IPS-NIHi11 (cell line): ENCODE measurements at places on chromosomes 1 and 21.

DNA sequence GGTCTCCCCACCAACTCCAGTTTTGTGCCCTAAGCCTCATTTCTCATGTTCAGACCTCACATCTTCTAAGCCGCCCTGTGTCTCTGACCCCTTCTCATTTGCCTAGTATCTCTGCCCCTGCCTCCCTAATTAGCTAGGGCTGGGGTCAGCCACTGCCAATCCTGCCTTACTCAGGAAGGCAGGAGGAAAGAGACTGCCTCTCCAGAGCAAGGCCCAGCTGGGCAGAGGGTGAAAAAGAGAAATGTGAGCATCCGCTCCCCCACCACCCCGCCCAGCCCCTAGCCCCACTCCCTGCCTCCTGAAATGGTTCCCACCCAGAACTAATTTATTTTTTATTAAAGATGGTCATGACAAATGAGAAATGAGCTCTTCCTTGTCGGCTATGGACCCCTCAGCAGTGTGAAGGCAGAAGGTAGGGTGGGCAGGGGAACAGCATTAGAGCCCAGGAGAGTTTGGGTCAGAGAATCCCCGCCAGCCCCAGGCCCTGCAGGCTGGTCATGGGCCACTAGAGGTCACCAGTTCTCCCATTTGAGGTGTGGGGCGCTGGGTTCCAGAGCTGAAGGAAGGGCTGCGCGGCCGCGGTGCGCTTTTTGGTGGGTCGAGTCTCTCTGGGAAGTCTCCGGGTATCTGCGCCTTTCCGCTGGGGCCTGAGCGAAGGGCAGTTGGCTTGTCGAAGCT, 11.5 kb downstream of the ADAMTSL4 start:
- peak; percentile 74 for DNase-seq

- DNase-seq, result no peak
Measured at GRCh38 chr21:39012326-39013230, 170.7 kb downstream of the PSMG1 start.

DNA sequence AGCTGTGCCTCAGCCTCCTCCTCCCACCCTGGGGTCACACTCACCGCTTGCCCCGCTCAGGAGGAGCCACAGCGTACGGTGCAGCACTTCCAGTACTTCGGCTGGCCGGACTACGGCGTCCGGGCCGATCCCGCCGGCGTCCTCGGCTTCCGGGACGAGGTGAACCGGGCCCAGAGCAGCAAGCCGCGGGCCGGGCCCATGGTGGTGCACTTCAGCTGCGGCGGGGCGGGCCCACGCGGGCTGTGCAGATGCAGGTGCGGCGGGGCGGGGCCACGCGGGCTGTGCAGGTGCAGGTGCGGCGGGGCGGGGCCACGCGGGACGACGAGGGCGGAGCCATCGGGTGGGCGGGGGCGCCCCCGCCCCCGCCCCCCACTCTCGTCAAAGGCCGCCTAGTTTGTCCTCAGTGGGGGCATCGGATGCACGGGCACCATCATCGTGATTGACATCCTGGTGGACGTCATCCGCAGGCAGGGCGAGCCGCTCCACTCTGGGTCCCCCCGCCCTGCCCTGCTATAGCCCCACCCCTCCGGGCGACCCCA, 5.5 kb downstream of the RNF223 start:
- no peak for DNase-seq

- DNase-seq, result peak; percentile 67
Measured at GRCh38 chr1:22665752-22666151, 12.7 kb downstream of the C1QB start.

DNA sequence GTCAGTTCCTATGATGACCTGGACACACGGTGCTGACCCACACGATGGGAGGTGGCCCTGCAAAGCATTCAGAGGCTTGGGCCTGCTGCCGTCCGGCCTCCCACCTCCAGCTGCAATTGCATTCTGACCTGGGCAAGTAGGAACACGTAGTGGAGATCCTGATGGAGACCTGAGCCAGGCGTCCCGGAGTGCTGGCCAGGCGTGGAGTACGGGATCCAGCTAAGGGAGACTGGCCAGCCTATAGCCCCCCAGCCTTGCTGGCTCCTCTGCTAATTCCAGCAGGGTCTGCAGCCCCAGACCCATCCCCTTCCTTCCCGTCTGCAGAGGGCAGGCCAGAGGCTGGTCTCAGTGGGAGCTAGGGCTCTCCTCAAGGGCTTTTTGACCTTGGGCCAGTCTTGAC, 11.2 kb downstream of the CD46 start:
- DNase-seq, result no peak

DNA sequence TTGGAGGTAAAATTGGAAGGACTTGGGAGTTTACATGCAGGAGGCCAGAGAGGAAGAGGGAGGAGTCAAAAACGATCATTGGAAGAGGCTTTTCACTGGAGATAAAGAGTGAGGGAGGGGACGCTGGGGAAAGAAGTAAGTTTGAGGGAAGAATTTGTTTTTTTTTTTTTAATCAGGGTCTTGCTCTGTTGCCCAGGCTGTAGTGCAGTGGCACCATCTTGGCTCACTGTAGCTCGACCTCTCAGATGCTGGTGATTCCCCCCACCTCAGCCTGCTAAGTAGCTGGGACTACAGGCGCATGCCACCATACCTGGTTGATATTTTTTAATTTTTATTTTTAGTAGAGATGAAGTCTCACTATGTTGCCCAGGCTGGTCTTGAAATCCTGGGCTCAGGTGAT, 1.2 kb upstream of the MROH7 start:
- DNase-seq, result no peak

DNA sequence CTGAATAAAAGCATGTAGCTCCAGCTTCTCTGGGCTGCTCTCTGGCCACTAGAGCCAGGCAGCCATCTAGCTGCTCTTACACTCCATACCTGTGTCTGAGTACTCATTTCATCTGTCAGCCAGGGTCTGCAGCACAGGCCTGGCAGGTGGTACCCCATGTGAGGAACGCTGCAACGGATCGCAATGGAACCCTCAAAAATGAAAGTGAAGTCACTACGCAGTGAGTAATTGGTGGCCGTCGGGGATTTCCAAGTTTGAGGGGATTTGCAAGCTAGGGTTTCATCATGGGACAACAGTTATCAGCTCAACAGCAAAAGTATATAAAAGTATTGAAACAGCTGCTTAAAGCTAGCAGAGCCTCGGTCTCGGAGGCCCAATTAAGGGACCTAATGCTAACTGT, 186.7 kb downstream of the HFM1 start:
- no peak for DNase-seq

GRCh38 chr1:205374210-205375078, 17.7 kb upstream of the KLHDC8A start:
- DNase-seq, result no peak

- no peak for DNase-seq
Measured at GRCh38 chr1:109649491-109649914, 6.4 kb upstream of the GSTM4 start.

GRCh38 chr1:206036663-206037455, 13.2 kb upstream of the CTSE start:
- no peak for DNase-seq

- no peak for DNase-seq
Measured at GRCh38 chr1:93143769-93144168, 36.4 kb downstream of the TMED5 start.

DNA sequence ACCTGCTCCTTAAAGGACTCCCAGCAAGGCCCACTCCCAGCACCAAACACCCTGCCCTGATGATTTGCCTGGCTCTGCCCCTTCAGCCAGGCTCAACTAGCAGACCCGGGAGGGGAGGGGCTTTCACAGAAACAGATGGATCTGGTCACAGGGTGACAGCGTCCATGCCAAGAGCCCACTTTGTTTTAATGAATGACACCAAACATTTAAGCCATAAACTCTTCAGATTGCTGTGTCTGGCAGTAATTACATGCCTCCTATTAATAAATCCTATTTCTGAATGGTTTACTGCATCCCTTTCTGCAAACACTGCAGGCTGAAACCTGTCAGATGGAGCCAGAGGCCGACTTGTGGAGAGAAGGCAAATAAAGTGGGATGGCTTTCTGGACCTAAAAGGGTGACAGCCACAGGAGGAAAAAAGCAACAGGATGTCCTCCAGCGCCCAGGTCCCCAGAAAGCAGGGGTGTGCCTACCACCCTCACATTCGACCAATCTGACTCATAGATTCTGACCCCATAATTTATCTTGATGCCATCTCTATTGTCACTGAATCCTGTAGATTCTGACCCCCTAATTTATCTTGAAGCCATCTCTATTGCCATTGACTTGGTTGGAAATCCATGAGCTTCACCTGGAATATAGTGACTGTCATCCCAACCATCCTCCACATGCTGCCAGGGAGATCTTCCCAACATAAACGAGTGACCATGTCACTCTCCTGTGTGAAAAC, 200.9 kb downstream of the PLPP3 start:
- no peak for DNase-seq

DNA sequence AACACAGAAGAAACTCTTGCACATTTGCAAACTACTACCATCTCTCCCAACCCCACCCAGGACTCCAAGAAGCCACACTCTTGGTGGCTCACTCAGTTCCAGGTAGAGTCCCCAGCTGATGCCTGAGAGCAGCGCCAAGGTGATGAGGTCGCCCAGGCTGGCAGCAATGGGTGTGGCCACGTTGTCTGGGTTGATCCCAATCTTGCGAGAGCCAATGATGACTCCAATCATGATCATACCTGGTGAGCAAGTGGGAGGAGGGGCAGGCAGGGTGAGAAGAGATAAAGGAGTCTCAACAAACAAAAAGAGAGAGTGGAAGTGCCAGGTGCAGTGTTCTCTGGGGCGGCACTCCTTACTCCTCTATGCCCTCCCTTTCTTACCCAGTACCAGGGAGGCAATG, 14.4 kb downstream of the SLC41A1 start:
- DNase-seq, result no peak
